IPS DF 19.7 (cell line): ENCODE measurements at places on chromosomes 12 and 14.

- no peak for DNase-seq
Measured at GRCh38 chr14:91365552-91365951, 52.1 kb downstream of the CCDC88C start.

GRCh38 chr14:89571491-89571890 lies 154.5 kb upstream of the FOXN3 start:
- DNase-seq = no peak

GRCh38 chr12:31835276-31835882 lies 106.6 kb upstream of the AMN1 start:
- DNase-seq = no peak

GRCh38 chr12:52454411-52455201 lies 2.7 kb upstream of the KRT6B start:
- no peak for DNase-seq

DNA sequence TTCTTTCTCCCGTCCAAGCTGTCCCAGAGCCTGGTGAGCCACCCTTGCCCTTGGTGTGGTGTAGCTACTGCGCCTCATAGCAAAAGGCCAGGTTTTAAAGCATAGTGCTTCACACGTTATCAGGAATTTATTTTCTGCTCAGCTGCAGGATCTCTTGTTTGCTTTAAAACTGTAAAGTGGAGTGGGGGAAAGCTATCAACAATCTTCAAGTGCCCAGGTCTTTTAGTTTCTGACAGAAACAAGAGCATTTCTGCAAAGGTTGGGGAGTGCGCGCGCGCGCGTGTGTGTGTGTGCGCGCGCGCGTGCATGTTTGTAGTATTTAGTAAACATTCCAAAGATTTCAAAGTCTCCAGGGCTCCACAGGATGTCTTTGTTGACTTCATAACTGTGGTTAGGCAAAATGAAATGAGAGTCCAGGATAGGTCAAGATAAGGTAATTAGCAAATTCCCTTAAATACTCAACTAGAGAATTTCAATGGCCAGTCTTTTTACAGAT lies 45.5 kb downstream of the EML1 start:
- peak; percentile 77 for DNase-seq

DNA sequence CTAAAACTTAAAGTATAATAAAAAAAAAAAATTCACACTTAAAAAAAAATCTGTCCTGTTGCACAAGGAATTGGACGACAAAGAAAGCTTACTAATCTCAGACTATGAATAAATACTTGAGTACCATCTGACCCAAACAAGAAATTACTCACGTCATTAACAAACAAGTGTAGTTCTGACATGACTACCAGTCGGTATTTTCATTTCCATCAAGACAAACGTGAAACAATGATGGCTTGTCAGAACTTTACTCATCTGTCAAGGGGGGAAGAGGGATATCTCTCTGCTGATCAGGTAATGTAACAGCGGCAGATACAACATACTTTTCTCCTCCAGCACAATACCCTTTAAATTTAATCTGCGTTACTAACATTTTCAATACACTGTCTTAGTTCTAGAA lies 78.3 kb downstream of the CDK17 start:
- no peak for DNase-seq

DNA sequence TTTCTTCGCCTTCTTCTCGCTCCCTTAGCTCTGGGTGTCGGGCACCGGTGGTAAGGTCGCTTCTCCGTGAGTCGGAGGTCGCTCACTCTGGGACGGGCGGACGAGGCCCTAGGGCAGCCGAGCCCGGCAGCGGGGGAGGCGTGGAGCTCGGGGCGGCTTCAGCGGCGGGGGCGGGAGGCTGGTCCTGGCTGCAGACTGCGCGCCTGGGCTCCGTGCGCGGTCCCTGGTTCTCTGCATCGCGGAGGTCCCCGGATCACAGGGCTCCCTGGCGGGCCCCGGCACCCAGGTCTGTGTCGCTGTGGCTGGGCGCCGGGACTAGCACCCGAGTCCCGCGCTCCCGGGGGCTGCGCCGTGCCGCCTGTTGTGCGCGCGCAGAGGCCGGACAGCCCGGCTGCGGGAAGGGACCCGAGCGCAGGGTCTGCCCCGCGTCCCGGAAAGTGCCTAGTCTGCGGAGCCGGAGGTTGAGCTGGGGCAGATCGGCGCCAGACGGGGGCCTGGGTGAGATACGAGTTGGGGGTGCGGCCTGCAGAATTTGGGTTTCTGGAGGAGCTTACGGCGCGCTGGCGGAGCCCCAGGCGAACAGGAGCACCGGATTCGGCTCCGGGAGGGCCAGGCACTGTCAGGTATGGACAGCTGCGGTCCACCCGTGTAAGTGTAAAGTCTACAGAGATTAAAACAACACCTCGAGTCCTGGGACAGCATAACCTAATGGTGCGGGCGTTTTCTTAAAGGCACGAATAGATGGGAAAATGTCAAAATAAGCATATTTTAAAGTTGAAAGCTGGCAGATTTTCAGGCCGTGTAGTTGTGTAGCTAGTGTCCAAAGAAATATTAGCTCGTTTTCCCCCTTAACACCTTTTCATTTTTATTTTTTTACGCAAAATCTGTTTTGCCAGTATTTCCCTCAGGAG lies 713 bp downstream of the FRMD6 start:
- DNase-seq = no peak

- DNase-seq = no peak
Measured at GRCh38 chr14:33972583-33973081, 21.8 kb upstream of the EGLN3 start.

DNA sequence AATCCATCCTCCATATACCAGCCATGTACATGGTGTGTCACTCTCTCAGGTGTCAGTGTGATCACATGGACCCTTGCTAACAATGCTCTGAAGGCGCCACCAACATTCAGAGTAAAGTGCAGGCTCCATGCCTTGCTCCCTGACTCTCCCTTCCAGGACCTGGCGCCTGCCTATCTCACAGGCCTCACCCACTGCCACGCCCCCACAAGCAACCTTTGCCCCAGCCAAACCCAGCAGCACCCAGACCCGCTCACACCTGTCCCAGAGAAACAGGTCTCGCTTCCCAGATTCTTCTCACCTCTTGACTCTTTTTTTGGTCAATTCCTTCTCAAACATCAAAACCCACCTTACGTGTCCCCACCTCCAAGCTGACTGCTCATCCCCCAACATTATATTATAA lies 52.3 kb downstream of the KCNK10 start:
- DNase-seq = peak; percentile 20

GRCh38 chr14:97866195-97866594 lies 1069.0 kb downstream of the VRK1 start:
- DNase-seq = no peak

DNA sequence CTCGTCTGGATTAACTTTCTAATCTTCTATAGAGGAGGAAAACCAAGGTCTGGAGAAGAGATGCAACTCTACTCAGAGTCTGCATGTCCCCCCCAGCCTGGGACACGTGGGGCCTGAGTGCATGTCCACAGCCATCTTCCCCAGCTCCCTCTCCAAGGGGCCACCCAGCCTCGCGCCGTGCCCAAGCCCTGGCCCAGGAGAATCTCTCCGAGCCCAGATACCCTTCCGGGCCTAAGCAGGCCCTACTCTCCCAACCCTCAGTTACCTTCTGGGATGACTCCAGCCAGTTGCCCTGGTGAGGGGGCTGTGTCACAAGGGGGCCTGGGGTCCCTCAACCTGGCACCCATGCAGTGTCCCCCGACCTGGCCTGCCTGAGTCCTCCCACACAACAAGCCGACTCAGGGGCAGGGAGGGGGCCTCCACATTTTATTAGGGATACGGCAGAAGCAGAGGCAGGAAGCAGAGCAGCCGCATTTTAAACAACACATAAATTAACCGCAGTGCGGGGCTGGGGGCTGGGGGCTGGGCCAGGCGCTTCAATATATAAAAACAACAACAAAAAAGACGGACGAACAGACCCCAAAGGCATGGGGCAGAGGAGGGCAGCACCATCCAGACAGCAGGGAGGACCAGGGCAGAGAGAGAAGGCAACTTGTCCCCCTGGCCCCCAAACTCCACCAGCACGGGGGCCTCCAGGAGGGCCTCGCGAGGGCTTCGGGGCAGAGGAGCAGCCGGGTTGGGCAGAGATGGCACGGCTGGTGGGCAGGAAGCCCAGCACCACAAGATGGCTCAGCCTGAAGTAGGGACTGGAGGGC lies 37.3 kb downstream of the NCKAP5L start:
- no peak for DNase-seq

- no peak for DNase-seq
Measured at GRCh38 chr12:128702371-128702770, 121.4 kb downstream of the SLC15A4 start.

DNA sequence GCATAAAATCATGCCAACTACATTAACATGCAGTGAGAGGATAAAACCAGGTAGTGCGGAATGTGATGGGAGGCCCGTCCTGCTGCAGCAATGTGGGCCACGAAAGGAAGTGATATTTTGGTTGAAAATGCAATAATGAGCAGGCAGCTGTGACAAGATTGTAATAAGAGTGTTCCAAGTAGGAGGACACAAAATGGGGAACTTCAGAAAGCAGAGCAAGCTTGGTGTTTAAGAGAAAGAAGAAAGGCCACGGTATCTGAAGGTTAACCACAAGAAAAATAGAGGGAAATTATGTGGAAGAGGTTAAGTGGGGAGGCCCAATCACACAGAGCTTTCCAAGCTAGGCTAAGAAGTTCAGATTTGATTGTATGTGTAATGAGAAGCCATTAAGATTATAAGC lies 34.3 kb downstream of the OVCH1 start:
- no peak for DNase-seq
